ENCODE measurements at places on chromosomes 1 and 21. TPM values are rescaled to one million over a fixed set of nuclear protein-coding genes. Genes with fewer than 3 reads are reported as not detected.
A peak's percentile ranks its signal among the peaks of the same experiment; 100 is the strongest.

- H3K4me1 ChIP-seq: peaks cover 22% of the 10 kb centered on the region
- no peaks in the 10 kb centered on the region for H3K36me3 ChIP-seq
- DNase-seq: no peak
- peak overlapping the region; percentile 11 for H3K4me3 ChIP-seq
- no peaks in the 10 kb centered on the region for H3K27me3 ChIP-seq
- H3K27ac ChIP-seq: no peak overlapping the region
These were observed 147.8 kb downstream of the TENT5C start for GRCh38 chr1:117753652-117754051.

TTC39A gene
- 33.6 TPM for total RNA-seq

DNA sequence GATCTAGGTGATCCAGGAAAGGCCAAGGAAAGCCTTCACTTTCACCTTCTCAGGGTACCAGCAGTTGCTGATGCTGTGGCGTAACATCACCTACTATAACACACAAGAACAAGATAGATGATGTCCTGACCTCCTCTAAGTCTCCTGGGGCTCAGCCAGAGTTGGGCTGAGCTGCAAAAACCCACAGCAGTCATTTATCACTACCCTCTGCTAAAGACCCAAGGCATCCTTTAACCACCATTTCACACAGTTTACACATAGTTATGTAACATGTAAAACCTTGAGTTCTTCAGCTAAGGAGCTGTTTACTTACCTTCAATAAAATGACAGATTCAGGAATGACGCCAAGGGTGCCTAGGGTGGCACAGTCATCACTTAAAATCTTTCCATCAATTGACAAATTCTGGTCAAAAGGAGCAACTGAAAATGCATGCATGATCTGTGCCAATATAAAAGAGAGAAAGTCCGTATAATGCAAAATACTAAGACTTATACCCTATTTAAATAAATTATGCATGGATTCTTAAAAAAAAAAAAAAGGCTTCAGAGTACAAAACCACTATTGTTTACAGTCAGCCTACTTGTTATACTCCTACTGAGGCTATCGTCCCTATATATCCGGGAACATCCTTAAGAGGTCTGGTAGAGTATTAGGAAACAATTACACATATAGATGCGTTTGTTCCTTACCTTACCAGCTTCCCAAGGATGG, 20.7 kb upstream of the RAP1GAP start:
- no peak for DNase-seq
- H3K4me3 ChIP-seq: no peak overlapping the region
- H3K27me3 ChIP-seq: no peaks in the 10 kb centered on the region
- H3K4me1 ChIP-seq: no peaks in the 10 kb centered on the region
- no peak overlapping the region for H3K27ac ChIP-seq

B3GALT6 gene
- total RNA-seq: 8.6 TPM

- no peak overlapping the region for H3K4me3 ChIP-seq
- no peaks in the 10 kb centered on the region for H3K27me3 ChIP-seq
- no peak overlapping the region for H3K27ac ChIP-seq
These were observed 32.0 kb upstream of the PSEN2 start for GRCh38 chr1:226838456-226838855.

DNA sequence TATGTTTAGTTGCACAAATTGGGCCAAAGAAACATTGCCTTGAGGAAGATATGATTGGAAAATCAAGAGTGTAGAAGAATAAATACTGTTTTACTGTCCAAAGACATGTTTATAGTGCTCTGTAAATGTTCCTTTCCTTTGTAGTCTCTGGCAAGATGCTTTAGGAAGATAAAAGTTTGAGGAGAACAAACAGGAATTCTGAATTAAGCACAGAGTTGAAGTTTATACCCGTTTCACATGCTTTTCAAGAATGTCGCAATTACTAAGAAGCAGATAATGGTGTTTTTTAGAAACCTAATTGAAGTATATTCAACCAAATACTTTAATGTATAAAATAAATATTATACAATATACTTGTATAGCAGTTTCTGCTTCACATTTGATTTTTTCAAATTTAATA, 43.0 kb downstream of the CD46 start:
- H3K36me3 ChIP-seq: peaks cover 27% of the 10 kb centered on the region
- H3K27me3 ChIP-seq: no peaks in the 10 kb centered on the region
- H3K4me3 ChIP-seq: no peak overlapping the region
- H3K4me1 ChIP-seq: peaks cover 42% of the 10 kb centered on the region
- DNase-seq: no peak

DNA sequence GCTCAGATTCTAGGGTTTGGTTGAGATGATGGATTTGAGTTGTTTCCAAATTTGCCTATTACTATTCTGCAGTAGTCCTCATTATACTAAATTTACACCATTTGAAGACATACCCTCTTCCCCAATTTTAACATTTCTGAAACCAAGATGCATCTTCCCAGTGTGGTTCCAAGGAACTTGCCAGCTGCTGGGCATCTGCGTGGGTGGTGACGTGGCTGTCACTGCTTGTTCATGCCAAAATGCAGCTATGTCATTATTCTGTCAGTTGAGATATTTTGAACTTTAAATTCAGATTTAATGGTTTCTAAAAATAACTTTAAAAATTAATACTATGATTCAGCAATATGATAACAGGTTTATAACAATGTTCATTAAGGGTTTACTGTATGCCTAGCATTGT, 1.2 kb downstream of the ZFP69 start:
- H3K36me3 ChIP-seq: peaks cover 21% of the 10 kb centered on the region
- no peaks in the 10 kb centered on the region for H3K27me3 ChIP-seq
- H3K4me3 ChIP-seq: peak overlapping the region; percentile 71

DNA sequence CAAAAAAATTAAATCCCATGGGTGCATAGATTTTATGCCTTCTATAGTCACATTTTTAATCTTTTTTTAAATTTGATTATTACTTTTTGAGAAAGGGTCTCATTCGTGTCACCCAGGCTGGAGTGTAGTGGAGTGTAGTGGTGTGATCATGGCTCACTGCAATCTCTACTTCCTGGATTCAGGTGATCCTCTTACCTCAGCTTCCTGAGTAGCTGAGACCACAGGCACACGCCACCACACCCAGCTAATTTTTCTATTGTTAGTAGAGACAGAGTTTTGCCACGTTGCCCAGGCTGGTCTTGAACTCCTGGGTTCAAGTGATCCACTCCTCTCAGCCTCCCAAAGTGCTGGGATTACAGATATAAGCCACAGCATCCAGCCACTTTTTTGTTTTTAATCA, 10.4 kb downstream of the CBR3 start:
- DNase-seq: no peak
- H3K4me3 ChIP-seq: no peak overlapping the region
- H3K36me3 ChIP-seq: peaks cover 9% of the 10 kb centered on the region
- no peak overlapping the region for H3K27ac ChIP-seq
- H3K4me1 ChIP-seq: peaks cover 9% of the 10 kb centered on the region

DNA sequence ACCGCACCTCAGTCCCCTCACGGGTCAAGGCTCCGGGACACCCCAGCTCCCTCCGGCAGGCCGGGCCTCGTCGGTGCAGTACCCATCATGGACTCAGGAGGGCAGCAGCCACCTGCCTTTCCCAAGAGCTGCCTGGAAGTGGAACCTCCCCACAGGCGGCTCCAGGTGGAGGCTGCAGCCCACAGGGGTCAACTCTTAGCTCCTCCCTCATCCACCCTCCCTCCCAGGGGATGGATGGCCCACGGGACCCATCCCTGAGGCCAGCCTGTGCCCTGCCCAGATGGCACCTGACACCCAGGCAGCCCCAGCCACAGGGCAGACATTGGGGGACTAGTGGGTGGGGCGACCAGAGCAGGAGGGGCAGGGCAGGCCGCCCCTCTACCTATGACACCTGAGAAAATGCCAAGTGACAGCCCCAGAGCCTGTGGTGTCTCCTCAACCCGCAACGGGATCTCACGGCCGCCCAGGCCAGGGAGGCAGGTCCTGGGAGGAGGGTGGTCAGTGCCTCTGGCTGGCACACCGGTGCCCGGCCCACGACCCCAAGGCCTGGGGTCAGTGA, 1.2 kb upstream of the ARHGEF16 start:
- H3K4me1 ChIP-seq: peaks cover 53% of the 10 kb centered on the region
- DNase-seq: peak; percentile 93
- H3K27me3 ChIP-seq: peaks cover 65% of the 10 kb centered on the region

GRCh38 chr1:227779685-227780084, 35.8 kb upstream of the PRSS38 start:
- H3K27ac ChIP-seq: no peak overlapping the region
- H3K27me3 ChIP-seq: no peaks in the 10 kb centered on the region
- peaks cover 62% of the 10 kb centered on the region for H3K36me3 ChIP-seq
- H3K4me3 ChIP-seq: no peak overlapping the region
- H3K4me1 ChIP-seq: peaks cover 11% of the 10 kb centered on the region

GRIK1 gene
- not detected for total RNA-seq

OR2L2 gene
- total RNA-seq: not detected

- H3K4me1 ChIP-seq: no peaks in the 10 kb centered on the region
- no peak overlapping the region for H3K27ac ChIP-seq
- H3K27me3 ChIP-seq: no peaks in the 10 kb centered on the region
These were observed 31.9 kb upstream of the DENND1B start for GRCh38 chr1:197807216-197807615.

DNA sequence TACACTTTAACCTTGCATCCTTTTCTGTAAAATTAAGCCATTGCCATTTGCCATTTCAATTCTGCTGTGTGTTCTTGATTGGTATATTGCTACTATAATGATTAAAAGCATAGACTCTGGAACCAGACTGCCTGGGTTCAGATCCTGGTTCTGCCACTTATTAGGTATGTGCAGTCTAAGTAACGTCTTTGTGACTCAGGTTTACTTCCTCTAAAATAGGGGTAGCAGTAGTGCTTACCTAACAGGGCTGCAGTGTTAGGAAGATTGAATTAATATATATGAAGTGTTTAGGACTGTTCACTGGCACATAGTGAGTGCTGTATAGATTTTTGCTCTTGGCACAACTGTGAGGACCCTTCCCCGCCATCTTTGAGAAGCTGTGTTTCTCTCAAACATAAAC, 4.4 kb downstream of the CDC42 start:
- no peaks in the 10 kb centered on the region for H3K27me3 ChIP-seq
- H3K4me1 ChIP-seq: peaks cover 60% of the 10 kb centered on the region
- peak overlapping the region; percentile 2 for H3K27ac ChIP-seq
- DNase-seq: no peak
- H3K4me3 ChIP-seq: no peak overlapping the region
- H3K36me3 ChIP-seq: no peaks in the 10 kb centered on the region

DNA sequence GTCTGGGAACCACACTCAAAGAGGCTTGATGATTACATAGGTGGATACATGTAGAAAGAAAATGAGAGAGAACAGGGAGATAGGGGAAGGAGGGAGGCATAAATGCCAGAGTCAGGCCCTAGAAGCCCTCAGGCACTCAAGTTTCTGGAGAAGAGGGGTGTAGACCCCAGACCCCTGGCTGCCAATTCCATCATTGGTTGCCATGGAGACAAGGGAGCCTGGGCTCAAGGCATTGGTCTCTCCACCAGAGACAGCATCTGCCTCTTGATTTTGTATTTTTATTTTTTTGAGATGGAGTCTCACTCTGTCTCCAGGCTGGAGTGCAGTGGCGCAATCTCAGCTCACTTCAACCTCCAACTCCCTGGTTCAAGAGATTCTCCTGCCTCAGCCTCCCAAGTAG, 114.3 kb upstream of the GRIK3 start:
- H3K27ac ChIP-seq: no peak overlapping the region
- H3K36me3 ChIP-seq: no peaks in the 10 kb centered on the region
- no peak for DNase-seq
- H3K4me3 ChIP-seq: no peak overlapping the region
- H3K27me3 ChIP-seq: no peaks in the 10 kb centered on the region
- H3K4me1 ChIP-seq: no peaks in the 10 kb centered on the region

- no peak overlapping the region for H3K4me3 ChIP-seq
- no peaks in the 10 kb centered on the region for H3K4me1 ChIP-seq
- no peak overlapping the region for H3K27ac ChIP-seq
- DNase-seq: no peak
- no peaks in the 10 kb centered on the region for H3K36me3 ChIP-seq
These were observed 3.7 kb downstream of the RGS18 start for GRCh38 chr1:192161976-192162375.

DNA sequence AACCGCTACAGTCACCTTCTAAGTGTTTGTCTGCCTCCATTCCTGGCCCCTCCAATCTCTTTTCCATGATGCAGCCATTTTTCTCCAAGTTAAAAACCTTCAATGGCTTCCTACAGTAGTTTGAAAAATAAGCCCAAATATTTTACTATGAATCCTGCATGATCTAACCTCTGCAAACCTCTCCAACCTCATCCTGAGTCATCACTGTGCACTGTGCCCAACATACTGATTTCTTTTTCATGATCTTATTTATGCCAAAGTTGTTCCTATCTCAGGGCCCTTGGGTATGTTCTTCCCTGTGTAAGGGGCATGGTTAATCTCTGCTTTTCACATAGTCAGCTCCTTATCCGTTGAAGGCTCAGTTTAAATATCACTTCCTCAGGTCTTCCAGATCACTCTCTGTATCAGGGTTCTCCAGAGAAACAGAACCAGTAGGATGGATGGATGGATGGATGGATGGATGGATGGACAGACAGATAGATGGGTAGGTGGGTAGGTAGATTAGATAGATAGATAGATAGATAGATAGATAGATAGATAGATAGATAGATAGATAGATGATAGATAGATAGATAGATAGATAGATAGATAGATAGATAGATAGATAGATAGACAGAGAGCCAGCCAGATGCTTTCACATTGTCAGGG, 18.1 kb upstream of the PTPN14 start:
- H3K27ac ChIP-seq: no peak overlapping the region
- no peaks in the 10 kb centered on the region for H3K27me3 ChIP-seq
- no peaks in the 10 kb centered on the region for H3K36me3 ChIP-seq
- no peak overlapping the region for H3K4me3 ChIP-seq
- H3K4me1 ChIP-seq: no peaks in the 10 kb centered on the region

CD48 gene
- 9.2 TPM for total RNA-seq

GRCh38 chr1:182257369-182258063, 134.1 kb downstream of the GLUL start:
- no peak for DNase-seq
- H3K36me3 ChIP-seq: no peaks in the 10 kb centered on the region
- no peak overlapping the region for H3K4me3 ChIP-seq
- H3K27ac ChIP-seq: peak overlapping the region; percentile 20
- H3K4me1 ChIP-seq: peaks cover 39% of the 10 kb centered on the region

DNA sequence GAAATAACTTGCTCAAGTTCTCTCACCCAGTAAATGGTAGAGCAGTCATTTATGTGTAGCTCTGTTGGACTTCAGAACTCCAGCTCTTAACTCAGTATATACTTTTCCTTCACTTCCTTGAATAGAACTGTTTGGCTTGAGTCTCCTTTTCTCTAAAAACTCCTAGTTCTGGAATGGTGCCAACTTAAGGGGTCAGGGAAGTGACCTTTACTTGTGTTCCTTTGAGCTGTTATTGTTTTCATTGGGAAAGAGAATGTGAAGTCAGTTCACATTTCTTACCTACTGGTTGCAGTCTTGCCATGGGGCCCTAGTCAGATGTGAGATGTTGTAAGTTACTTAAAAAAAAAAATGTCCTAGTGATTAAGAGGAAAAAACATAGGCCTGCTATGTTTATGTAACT, 77.0 kb upstream of the MACF1 start:
- no peak overlapping the region for H3K27ac ChIP-seq
- peaks cover 3% of the 10 kb centered on the region for H3K36me3 ChIP-seq
- H3K4me3 ChIP-seq: no peak overlapping the region
- H3K4me1 ChIP-seq: peaks cover 39% of the 10 kb centered on the region

S100A7 gene
- not detected for total RNA-seq

GRCh38 chr1:45622524-45623394, 1.1 kb downstream of the CCDC17 start:
- DNase-seq: no peak
- peaks cover 9% of the 10 kb centered on the region for H3K4me1 ChIP-seq
- H3K27ac ChIP-seq: no peak overlapping the region
- H3K27me3 ChIP-seq: no peaks in the 10 kb centered on the region
- H3K36me3 ChIP-seq: peaks cover 33% of the 10 kb centered on the region

GRCh38 chr21:17612023-17612564, 607 bp downstream of the BTG3 start:
- H3K4me3 ChIP-seq: peak overlapping the region; percentile 89
- peaks cover 40% of the 10 kb centered on the region for H3K4me1 ChIP-seq
- no peaks in the 10 kb centered on the region for H3K27me3 ChIP-seq
- peak overlapping the region; percentile 93 for H3K27ac ChIP-seq
- peaks cover 15% of the 10 kb centered on the region for H3K36me3 ChIP-seq

Data from stomach (tissue), 19 donors.